Activated CD8-positive, alpha-beta T cell treated with anti-CD3 and anti-CD28 coated beads for 36 hours (primary cell): ENCODE measurements at places on chromosomes 3 and 15. TPM values are rescaled to one million over a fixed set of nuclear protein-coding genes. Genes with fewer than 3 reads are reported as not detected.

The SRGAP3 gene
- total RNA-seq = 2.5 TPM

The C3orf22 gene
- not detected for total RNA-seq

DNA sequence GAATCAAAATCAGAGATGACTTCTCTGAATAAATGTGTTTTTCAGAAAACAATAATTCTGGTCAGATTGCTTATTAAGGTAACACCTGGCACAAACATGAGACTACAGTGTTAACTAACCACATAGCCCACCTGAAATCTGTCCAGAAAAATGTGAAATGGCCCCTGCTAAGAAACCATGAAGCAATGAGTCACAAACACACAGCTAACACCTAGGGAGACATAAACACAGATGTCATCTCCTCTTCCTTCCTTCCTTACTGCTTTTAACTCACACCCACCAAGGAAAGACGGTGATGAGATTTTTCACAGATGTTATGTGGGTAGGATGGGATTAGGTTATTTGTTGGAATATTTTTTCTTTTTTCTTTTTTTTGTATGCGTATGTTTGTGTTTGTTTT, 315.0 kb upstream of the STAC start:
- no peak for DNase-seq

The GATA2 gene
- total RNA-seq = not detected

- no peak for DNase-seq
Observed at GRCh38 chr3:127889976-127890650, 24.9 kb upstream of the KBTBD12 start.

- DNase-seq = no peak
Observed at GRCh38 chr15:36527235-36528162, 51.9 kb upstream of the CDIN1 start.

The ACKR2 gene
- total RNA-seq = 1.2 TPM

DNA sequence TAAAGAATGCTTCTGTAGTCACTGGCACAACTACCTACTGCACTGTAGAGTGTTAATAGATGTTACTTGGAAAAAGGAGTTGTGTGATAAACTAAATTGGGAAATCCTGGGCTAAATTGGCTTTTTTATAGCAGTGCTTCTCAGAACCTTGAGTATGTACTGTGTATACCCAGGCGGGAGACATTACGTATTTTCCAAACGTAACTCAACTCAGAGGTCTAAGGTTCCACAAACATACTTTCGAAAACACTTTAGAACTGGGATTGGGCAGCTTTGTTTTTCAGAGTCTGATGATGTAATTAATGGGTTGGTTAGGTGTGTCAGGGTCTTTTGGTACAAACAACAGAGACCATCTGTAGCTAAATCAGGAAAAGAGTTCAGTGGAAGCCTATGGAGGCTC, 53.5 kb upstream of the CHST2 start:
- DNase-seq = no peak
